ENCODE measurements at places on chromosomes 2 and 18.
A peak's percentile ranks its signal among the peaks of the same experiment; 100 is the strongest.

- no peaks in the 10 kb centered on the region for H3K27me3 ChIP-seq
- no peaks in the 10 kb centered on the region for H3K36me3 ChIP-seq
- no peak overlapping the region for H3K4me3 ChIP-seq
- no peak overlapping the region for H3K27ac ChIP-seq
These were observed 2184.6 kb upstream of the PIK3C3 start for GRCh38 chr18:39770399-39770798.

- peaks cover 3% of the 10 kb centered on the region for H3K36me3 ChIP-seq
- no peak overlapping the region for H3K4me3 ChIP-seq
- H3K4me1 ChIP-seq: peaks cover 3% of the 10 kb centered on the region
These were observed 108.1 kb upstream of the SLC1A4 start for GRCh38 chr2:64881037-64881492.

- DNase-seq: no peak
- peak overlapping the region; percentile 66 for H3K27ac ChIP-seq
- H3K4me1 ChIP-seq: peaks cover 32% of the 10 kb centered on the region
- no peak overlapping the region for H3K4me3 ChIP-seq
- H3K27me3 ChIP-seq: no peaks in the 10 kb centered on the region
- H3K36me3 ChIP-seq: no peaks in the 10 kb centered on the region
These were observed 162.3 kb upstream of the TRIB2 start for GRCh38 chr2:12554224-12555011.

DNA sequence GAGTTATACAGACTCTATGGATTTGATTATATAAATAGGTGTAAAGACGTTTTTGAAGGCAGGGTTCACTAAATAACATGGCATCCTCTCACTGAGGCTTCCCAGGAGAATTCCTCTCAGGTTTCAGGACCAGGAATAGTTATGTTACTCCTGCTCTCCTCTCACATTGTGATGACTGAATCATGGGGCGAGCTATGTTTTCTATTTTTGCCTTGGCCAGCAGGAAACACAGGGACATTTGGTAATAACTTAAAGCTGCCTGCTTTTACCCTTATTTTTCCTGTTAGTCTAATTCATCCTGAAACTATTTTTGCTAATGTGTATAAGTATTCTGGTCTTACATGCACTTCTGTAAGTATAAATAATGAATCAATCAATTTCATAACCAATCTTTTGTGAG is 115.3 kb upstream of the ITGB6 start:
- peaks cover 25% of the 10 kb centered on the region for H3K4me1 ChIP-seq
- H3K27ac ChIP-seq: no peak overlapping the region
- peaks cover 10% of the 10 kb centered on the region for H3K36me3 ChIP-seq
- no peaks in the 10 kb centered on the region for H3K27me3 ChIP-seq
- H3K4me3 ChIP-seq: no peak overlapping the region
- no peak for DNase-seq

DNA sequence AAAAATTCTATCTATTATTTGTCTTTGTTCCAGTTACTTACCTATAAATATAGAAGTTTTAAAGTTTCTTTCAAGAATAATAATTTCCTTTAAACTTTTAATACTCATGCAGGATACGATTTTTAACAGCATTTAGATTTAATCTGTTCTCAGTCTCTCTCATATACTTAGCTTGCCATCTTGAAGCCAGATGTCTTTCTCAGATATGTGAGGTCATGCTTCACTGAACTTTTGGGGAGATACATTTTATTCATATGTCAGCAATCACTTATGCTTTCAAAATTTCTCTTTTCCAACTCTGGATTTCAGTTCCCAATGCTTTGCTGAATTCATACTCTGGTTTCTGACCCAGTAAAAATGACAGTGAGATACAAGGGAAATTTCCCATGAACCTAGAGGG is 66.5 kb upstream of the CCDC178 start:
- no peaks in the 10 kb centered on the region for H3K4me1 ChIP-seq
- H3K36me3 ChIP-seq: no peaks in the 10 kb centered on the region
- no peak overlapping the region for H3K27ac ChIP-seq
- DNase-seq: no peak
- no peaks in the 10 kb centered on the region for H3K27me3 ChIP-seq

DNA sequence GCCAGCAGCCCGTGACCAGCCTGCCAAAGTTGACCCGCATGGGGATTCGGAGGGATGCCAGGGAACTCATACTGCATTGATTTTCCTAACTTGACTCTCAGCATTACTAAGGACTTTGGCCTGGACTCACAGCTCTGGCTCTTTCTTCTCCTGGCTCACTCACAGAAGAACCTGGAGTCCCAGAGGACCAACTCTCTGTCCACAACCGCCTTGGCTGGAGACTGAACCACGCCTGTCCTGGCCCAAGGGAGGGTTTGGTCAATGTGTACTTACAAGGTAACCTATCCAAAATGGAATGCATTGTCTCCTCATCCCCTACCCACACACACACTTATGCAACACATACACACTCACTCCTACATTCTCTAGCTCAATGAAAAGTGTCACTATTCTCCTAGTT is 135.6 kb upstream of the KLHL29 start:
- no peak overlapping the region for H3K4me3 ChIP-seq
- H3K36me3 ChIP-seq: no peaks in the 10 kb centered on the region
- H3K4me1 ChIP-seq: no peaks in the 10 kb centered on the region

GRCh38 chr2:109382951-109383350 is 230.8 kb downstream of the SEPTIN10 start:
- H3K27ac ChIP-seq: no peak overlapping the region
- peaks cover 46% of the 10 kb centered on the region for H3K27me3 ChIP-seq
- no peak for DNase-seq
- H3K4me3 ChIP-seq: no peak overlapping the region

DNA sequence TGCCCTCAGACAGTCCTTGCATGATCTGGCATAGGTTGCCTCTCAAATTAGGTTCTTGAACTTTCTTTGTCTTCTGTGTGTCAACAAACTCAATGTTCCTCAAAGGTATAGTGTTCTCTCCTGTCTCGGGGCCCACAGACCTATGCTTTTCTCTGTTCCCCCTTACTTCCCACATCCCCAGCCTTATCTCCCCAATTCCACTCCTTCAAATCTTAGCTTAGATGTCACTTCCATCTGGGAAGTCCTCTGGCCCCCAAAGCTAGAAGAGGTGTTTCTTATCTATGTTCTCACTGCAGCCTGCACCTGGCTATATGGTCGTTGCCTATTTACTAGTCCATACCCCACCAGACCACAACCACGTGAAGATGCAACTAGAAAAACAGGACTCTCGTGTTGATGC is 134.6 kb upstream of the MYCN start:
- no peak overlapping the region for H3K4me3 ChIP-seq
- peaks cover 25% of the 10 kb centered on the region for H3K27me3 ChIP-seq
- peaks cover 4% of the 10 kb centered on the region for H3K36me3 ChIP-seq
- peaks cover 1% of the 10 kb centered on the region for H3K4me1 ChIP-seq
- no peak overlapping the region for H3K27ac ChIP-seq
- no peak for DNase-seq

DNA sequence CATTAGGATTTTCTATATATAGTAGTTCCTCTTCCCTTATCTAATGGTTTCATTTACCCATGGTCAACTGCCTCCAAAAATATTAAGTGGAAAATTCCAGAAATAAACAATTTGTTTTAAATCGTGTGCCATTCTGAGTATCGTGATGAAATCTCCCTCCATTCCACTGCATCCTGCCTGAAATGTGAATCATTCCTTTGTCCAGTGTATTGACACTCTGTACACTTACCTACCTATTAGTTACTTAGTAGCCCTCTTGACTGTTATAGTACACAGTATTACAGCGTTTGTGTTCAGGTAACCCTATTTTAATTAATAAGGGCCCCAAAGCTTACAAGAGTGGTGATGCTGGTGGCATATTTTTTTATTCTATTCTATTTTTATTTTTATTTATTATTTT is 26.2 kb downstream of the TAF4B start:
- no peak overlapping the region for H3K4me3 ChIP-seq
- no peak overlapping the region for H3K27ac ChIP-seq
- no peaks in the 10 kb centered on the region for H3K4me1 ChIP-seq

- no peaks in the 10 kb centered on the region for H3K27me3 ChIP-seq
- DNase-seq: no peak
- H3K4me3 ChIP-seq: no peak overlapping the region
These were observed 316.9 kb upstream of the LRRTM4 start for GRCh38 chr2:77839102-77839501.

GRCh38 chr2:86295066-86295465 is 42.4 kb downstream of the REEP1 start:
- no peaks in the 10 kb centered on the region for H3K36me3 ChIP-seq

GRCh38 chr2:159855143-159855542 is 57.1 kb upstream of the CD302 start:
- H3K4me3 ChIP-seq: no peak overlapping the region
- no peaks in the 10 kb centered on the region for H3K27me3 ChIP-seq
- H3K36me3 ChIP-seq: peaks cover 49% of the 10 kb centered on the region
- no peak overlapping the region for H3K27ac ChIP-seq
- H3K4me1 ChIP-seq: no peaks in the 10 kb centered on the region
